ENCODE measurements at places on chromosomes 12 and 14. TPM values are rescaled to one million over a fixed set of nuclear protein-coding genes. Genes with fewer than 3 reads are reported as not detected.

DNA sequence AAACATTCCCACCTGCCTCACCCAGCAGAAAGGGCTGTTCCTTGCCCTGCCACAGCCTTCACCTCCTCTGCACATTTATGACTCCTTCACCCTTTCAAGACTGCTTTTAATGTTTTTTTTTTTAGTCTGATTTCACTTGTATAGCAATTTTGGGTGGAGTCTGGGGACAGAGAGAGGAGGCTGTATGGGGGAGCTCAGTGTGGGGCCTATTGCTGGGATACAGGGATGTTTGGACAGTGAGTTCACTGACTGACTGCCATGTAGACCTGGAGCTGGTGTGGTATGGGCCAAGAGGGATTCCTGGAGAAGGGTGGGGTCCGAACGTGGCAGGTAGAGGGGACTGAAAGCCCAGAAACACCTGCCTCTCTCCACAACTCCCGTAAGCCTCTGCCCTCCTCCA, 1.9 kb upstream of the KRT85 start:
- DNase-seq = no peak

GRCh38 chr12:90987101-90987500, 17.7 kb downstream of the EPYC start:
- no peak for DNase-seq

GRCh38 chr14:89748004-89748403, 206.5 kb downstream of the EFCAB11 start:
- no peak for DNase-seq

DNA sequence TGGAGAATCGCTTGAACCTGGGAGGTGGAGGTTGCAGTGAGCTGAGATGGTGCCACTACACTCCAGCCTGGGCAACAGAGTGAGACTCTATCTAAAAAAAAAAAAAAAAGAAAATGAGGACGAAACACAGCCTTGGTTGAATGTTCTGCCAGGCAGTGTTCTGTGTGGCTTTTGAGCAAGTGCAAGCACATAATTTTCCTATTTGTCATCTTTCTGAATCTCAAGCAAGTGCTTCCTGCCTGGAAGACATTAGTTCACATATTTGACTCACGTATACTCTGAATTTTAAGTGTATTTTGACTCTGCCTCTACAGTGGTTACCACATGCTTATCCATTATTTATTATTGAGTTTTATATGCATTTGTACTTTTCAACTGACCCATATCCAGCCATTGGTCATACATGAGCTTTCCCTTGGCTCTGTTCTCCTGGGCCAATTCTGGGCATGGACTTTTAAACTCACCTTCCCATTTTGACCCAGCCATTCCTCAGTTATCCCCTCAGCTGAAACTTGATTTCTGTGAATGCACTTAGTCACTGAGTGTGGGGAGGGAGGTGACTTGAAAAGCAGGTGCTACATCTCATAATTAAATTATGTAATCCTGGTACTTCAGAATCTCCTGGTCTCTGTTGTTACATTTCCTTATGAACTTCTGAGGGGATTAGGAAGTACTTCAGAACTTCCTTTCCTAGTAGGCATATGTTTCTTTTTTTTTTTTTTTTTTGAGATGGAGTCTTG, 8.1 kb downstream of the OR10G2 start:
- DNase-seq = no peak

DNA sequence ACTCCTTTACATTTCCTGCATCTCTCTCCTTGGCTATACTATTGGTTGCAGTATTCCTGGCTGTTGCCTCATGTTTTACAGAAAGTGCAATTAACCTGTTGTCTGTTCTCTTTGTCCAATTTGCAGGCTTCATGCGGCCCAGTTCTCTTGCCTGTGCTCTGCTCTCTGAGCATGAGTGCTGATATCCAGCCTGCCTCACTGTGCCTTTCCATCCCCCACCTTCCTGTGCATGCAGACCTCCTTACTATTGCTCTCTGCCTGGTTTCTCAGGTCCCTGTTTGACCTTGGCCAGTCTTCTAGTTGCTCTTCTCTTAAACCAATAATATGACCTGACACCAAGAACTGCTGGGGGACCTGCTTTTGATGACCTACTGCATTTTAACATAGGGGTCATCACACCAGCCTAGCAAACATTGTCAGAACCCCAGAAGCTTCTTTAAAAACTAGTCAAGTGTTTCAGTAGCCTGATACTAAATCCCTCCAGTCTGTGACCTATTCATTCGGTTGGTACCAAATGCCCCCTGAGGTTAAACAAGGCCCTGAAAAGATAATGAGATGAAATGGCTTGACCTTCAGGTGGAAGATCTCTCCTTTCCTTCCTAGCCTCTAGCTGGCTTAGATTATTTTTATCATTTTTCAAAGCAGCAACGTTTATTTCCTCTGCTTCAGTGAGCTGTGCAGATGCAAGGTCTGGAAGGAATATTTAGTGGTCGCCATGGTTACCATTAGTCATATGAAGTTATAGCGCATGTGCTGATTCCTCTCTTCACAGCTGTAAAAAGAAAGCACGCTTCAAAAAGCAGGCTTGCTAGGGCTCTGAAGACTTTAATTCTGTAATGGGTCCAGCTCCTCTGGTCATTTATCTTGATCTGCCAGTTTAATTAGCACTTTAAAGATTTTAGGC, 216.5 kb downstream of the PHLDA1 start:
- no peak for DNase-seq

DNA sequence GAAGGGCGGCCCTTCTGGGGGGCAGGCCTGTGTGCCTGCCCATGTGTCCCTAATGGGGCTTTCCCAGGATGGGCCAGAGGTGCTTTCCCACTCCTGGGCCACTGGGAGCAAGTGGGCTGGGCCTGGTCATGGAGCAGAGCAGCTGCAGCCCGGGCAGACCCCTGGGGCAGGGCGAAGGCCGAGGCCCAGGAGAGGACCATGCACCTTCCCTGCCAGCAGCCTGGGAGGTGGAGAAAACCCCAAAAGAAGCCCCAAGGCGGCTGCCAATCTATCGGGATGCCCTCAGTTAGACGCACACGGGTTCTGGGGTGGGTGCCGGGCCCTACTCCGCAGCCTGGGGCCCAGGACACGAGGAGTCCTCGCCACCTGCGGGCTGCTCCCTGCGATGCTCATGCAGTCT, 16.1 kb upstream of the CRIP2 start:
- DNase-seq = no peak

DNA sequence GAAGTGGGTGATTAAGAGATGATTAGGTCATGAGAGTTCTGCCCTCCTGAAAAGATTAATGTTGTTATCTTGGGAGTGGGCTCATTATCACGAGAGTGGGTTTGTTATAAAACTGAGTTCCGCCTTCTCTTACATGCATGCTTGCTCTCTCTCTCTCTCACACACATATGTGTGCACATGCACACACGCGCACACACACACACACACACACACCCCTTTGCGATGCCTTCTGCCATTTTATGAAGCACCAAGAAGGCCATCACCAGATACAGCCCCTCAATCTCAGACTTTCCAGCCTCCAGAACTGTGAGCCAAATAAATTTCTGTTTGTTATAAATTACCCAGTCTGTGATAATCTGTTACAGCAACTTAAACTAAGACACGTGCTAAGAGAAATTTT, 5.7 kb upstream of the SLC41A2 start:
- no peak for DNase-seq

- no peak for DNase-seq
Measured at GRCh38 chr12:65690477-65690876, 133.8 kb upstream of the HMGA2 start.

GRCh38 chr12:13128291-13128965, 25.0 kb upstream of the GSG1 start:
- DNase-seq = no peak

DNA sequence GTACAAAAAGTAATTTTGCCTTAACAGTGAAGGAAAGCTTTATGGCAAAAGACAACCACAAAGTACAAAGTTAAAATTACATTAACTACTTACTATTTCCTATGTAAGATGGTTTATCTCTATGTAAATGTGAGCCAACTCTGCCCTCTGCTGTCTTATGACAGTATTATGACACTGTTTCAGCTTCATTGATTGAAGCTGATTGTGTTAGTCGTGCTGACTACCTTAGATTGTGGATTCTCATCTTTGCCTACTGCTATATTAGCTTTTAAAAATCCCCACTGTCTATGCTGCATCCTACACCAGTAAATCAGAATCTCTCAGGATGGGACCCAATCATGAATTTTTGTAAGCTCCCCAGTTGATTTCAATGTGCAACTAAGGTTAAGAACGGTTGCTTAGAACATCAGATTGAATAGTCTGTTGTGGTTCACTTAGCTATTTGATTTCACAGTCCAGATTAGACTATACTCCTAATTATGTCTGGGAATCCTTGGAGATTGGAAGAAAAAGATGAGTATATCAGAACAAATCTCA, 12.2 kb upstream of the SPTB start:
- no peak for DNase-seq

- DNase-seq = no peak
Measured at GRCh38 chr14:105508601-105509000, 17.6 kb downstream of the TEDC1 start.

- DNase-seq = no peak
Measured at GRCh38 chr14:22691171-22691570, 47.0 kb upstream of the OR6J1 start.

DNA sequence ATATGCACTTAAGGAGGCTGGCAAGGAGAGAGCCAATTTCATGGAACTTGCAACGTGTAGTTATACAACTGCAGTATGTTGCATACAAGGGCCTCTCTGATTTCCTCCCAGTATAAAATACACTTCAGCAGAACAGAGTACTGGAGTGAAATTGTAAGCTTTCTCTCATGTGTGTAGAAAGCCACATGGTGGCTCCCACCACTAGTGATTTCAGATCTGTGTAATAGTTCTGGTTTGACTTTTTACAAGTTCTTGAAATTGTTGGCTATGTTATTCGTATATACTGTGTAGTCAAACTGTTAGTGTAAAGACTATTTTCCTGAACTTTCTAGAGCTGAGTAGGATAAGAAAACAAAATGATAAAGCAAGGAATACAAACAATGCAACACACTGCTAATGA, 16.4 kb upstream of the LMO3 start:
- DNase-seq = no peak

DNA sequence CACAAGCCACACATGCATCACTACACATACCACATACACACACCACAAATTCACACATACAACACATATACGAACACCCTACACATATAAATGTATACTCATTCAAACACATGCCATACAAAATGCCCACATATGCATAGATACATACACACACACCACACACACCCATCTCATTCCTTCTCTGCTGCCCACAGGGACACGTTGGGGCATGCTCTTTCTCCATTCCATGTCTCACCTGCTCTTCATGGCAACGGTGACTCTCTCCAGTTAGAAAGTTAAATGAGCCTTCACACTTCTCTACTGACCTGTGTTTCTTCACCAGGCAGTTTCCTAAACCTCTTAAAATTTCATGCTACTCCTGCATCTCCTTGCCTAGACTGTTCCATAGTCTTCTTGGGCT, 1194.8 kb downstream of the BCL11B start:
- no peak for DNase-seq

GRCh38 chr14:90760591-90761316, 55.5 kb downstream of the TTC7B start:
- DNase-seq = peak; percentile 51

GRCh38 chr12:104752016-104752415, 206.1 kb downstream of the SLC41A2 start:
- DNase-seq = no peak

DNA sequence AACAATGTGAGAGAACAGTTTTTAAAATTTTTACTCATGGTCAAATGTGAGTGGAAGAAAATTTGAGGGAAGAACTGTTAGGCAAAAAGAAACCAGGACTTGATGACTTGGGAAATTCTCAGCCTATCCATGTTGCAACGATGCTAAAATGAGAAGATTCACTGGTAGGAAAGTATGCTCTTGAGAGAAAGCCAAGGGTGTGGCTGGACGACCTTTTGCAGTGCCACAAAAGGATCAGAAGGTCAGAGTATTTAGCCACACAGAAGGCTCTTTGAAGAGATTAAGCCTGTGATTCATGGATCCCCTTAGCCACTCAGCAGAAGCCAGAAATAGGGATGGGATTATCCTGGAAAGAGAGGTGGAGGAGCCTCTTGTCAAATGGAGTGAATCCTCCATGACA, 336.8 kb downstream of the LRIG3 start:
- no peak for DNase-seq

DNA sequence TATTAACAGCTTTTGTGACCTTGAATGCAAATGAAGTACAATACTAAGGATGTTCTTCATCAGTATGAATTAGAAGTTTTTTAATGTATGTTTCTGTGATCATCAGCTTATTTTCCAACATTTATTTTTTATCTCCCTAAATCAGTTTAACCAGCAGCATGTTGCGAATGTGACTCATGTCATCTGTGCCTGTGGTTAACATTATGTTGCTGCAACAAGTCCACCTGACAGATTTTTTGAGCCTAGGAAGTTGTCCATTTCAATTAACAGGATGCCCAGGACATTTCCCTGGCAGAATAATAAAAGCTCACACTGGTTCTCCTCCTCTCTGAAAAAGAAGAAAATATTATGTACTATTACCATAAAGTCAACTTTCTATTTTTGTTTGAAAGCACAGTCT, 155.5 kb downstream of the SYT1 start:
- DNase-seq = no peak

- DNase-seq = no peak
Measured at GRCh38 chr12:17528394-17528793, 561.6 kb downstream of the RERGL start.

- peak; percentile 16 for DNase-seq
Measured at GRCh38 chr14:69906201-69906600, 27.0 kb downstream of the SMOC1 start.

GRCh38 chr12:110741341-110742095, 1.2 kb downstream of the PPP1CC start:
- no peak for DNase-seq

- DNase-seq = no peak
Measured at GRCh38 chr12:112546996-112547395, 128.2 kb downstream of the PTPN11 start.

GRCh38 chr12:68667291-68667690, 19.5 kb upstream of the NUP107 start:
- DNase-seq = no peak

DNA sequence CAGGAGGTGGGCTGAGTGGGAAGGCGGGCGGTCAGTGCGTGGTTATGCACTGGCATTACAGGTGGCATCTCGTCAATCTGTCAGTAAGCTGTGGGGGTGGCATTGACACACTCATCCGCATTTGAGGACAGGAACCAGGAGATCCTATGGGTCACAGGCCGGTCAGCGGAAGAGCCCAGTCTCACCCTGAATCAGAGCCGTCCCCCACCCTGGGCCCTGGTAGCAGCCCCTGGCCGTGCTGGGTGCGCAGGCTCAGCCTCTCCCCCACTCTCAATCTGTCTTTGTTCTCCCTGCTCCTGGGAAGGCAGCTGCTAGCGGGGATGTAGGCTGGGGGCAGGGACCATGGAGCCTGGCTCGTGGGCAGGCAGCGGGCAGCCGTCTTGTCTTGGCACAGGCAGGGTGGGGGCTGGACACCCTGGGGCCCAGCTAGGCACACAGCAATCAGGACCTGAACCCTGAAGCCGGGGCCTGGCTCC, 5.1 kb downstream of the INF2 start:
- no peak for DNase-seq

Gene SERPINA6
- total RNA-seq = not detected

Gene VRTN
- total RNA-seq = 148 TPM

Gene MSRB3
- 2.2 TPM for total RNA-seq

Gene TCL1B
- 9.6 TPM for total RNA-seq

Gene SLC6A13
- not detected for total RNA-seq

Gene RERGL
- not detected for total RNA-seq

Gene TROAP
- 54.0 TPM for total RNA-seq

Gene RIPK3
- total RNA-seq = 0.39 TPM

Gene RDH16
- 0.46 TPM for total RNA-seq

Gene ATG14
- total RNA-seq = 10.8 TPM

Gene RPGRIP1
- total RNA-seq = 0.65 TPM

Gene TUNAR
- total RNA-seq = 63.9 TPM

Gene EFS
- total RNA-seq = 27.8 TPM

Gene MEG3
- 1.3 TPM for total RNA-seq

Gene RPL10L
- total RNA-seq = not detected

Gene BTBD7
- total RNA-seq = 46.1 TPM

Gene CMTM5
- not detected for total RNA-seq

All from H1 (cell line).